ENCODE measurements at places on chromosomes 1 and 21.

GRCh38 chr1:171683870-171684269 lies 31.4 kb upstream of the MYOC start:
- DNase-seq, result no peak

DNA sequence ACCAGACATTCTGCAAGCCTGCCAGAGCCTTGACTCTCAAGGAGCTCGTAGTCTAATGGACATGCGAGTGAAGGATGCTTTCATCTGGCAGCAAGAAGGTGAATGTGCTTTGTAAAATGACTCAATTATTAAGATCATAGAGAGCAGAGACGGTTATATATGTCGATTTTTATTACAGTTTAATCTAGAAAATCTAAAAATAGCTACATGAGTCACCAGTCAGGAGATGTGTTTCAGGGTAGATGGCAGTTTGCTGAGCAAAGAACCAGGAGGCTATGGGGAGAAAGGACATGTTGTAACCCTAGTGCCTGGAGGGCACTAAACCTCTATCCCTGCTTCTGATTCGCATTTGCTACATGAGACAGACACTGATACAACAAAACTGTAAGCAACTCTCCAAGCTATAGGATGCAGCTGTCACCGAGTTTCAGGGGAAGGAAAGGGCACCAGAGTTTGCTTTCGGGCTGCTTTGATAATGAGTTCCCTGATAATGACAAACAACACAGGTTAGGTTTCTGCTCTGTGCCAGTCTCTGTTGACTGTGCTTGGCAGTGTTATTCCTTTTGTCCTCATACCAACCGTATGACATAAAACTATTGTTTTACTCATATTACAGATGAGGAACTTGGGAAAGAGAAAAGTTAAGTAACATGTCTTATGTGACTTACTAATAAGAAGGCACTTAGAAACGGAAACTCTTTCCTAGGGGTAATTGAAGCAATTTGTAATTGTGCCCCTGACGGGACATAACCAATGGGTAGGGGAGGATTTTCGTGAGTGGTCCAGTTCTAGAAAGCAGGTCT lies 43.2 kb downstream of the C1orf198 start:
- no peak for DNase-seq

GRCh38 chr1:119676571-119677206 lies 28.6 kb upstream of the ZNF697 start:
- no peak for DNase-seq

DNA sequence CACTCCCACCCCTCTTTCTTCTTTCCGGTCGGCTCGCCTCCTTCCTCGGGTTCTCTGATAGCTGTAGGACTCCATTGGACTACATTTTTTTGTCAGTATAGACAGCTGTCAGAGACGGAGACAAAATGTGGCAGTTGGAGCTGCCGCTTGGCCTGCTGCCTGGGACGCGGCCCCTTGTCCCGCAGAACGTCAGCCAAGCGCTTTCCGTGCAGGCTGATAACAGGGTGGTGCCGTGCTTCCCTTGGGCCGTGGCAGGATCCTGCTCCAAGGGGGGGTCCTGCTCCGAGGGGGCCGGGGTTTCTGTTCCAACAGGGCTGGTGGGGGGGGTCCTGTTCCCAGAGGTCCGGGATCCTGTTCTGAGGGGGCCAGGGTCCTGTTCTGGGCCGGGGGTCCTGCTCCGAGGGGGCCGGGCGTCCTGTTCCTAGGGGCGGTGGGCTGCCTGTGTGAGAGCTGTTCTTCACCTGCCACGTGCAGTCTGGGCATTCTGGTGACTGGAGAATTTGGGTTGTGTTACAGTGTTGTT lies 4.9 kb downstream of the SKI start:
- peak; percentile 9 for DNase-seq

DNA sequence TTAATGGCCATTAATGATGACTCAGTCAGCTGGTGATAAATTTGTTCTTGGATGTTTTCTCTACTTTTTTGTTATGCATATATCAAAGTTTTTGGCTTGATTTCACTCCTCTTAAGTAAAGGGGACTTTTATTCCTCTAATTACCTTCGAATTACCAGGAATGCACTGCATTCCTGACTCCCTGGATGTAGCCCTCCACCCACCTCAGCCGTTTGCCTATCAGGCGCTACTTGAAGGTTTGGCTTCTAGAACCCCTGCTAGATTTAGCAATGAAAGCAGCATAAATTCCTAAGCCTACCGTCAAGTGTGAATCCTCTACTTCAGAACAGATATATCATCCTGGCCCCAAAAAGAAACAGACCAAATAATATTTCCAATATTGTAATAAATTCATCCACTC lies 387.8 kb upstream of the ADGRL2 start:
- no peak for DNase-seq

- DNase-seq, result no peak
These were observed 354.2 kb upstream of the ESRRG start for GRCh38 chr1:217077426-217077825.
